ENCODE measurements at places on chromosomes 13 and 19.
A peak's percentile ranks its signal among the peaks of the same experiment; 100 is the strongest.

- no peak for DNase-seq
Observed at GRCh38 chr13:78679329-78679728, 20.4 kb upstream of the OBI1 start.

DNA sequence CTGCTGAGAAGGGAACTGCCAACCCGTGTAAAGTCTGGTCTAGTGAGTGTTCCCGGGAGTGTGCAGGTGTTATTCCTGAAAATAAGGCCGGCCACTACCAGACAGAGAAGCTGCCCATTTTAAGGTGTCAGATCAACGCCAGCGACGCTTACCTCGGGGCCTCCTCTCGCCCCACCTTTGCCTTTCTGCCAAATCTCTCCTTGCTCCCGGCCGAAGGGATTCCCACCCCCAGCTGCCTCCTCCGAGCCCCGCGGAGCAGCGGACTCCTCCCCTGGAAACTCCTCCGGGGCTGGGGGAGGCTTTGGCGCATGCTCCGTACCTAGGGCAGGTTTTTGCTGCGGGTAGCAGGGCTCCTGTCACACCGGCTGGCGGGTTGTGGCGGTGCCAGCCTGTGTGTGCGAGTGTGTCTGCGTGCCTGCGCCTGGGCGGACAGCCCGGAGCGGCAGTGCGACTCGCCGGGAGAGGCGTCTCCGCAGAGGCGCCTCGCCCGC is at the start of gene HS6ST3:
Gene HS6ST3 (plus strand): TSS at position 359 of the 491 bp plus-strand sequence.
- peak; percentile 75 for DNase-seq

DNA sequence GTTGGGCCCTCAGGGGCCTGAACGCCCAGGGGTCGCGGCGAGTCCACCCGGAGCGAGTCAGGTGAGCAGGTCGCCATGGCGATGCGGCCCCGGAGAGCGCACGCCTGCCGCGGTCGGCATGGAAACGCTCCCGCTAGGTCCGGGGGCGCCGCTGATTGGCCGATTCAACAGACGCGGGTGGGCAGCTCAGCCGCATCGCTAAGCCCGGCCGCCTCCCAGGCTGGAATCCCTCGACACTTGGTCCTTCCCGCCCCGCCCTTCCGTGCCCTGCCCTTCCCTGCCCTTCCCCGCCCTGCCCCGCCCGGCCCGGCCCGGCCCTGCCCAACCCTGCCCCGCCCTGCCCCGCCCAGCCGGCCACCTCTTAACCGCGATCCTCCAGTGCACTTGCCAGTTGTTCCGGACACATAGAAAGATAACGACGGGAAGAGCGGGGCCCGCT is at the start of gene CCNA1:
Gene CCNA1 (plus strand): TSS at position 390 of the 439 bp plus-strand sequence. CDS start 562 bp downstream, outside the sequence.
- no peak for DNase-seq

- DNase-seq, result no peak
Observed at GRCh38 chr13:66617786-66618185, 612.4 kb downstream of the PCDH9 start.

DNA sequence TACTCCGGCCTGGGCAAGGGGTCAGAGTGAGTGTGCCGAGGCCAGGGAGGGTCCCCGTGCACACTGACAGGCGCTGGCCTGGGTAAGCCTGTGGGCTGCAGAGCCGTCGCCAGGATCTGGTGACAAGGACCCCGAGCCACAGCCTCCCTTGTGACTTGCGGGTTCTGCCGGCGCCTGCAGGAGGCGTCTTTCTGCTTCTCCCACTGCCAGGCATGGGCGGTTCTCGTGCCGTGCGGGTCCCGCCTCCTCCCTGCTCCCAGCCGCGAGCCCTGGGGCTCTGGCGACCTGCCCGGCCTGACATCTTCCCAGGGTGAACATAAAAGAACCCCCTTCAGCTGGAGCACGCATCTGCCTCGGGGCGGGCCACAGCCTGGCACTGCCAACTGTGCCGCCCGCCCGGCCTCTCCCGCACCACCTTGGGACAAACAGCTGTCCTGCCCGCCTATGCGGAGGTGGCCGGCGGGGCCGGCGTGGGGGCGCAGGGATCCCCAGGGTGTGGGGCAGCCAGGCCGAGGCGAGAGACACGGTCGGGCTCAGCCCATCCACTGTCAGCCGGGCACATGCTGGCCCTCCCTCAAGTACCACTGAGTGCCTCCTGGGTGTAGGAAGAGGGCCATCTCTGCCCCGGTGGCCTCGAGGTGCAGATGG is 1.5 kb upstream of the HCN2 start:
- DNase-seq, result peak; percentile 95

DNA sequence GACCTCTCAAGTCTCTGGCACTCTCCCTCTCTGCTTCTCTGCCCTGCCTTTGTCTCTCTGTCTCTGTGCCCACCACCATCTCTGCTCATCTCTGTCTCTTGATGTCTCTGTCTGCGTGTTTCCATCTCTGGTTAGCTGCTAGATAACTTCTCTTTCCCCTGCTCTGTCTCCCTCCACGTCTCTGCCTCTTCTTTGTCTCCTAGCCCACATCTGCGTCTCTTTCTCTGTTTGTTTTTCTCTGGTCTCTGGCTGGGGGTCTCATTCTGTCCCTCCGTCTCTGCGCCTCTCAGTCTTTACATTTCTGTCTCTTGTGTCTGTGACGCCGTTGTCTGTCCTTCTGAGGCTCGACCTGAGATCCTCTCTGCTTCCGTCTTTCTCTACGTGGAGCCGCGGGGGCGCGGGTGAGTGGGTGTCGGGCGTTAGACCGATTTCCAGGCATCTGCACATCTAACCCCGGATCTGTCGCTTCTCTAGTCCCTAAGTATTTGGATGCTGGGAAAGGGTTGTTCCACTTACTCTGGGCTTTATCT is 386 bp downstream of the GIPR start:
- no peak for DNase-seq

GRCh38 chr13:113821847-113822246 is 42.0 kb downstream of the GAS6 start:
- DNase-seq, result no peak

DNA sequence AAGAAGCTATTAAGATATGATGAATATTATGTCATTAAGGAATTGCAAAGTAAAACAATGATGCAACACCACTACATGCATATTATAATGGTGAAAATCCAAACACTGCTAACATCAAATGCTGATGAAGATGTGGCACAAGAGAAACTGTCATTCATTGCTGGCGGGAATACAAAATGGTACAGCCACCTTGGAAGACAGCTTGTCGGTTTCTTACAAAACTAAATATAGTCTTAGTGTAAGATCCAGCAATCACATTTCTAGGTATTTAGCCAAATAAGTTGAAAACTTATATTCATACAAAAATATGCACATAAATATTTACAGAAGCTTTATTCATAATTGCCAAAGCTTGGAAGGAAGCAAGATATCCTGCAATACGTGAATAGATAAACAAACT is 114.9 kb upstream of the EDNRB start:
- no peak for DNase-seq

GRCh38 chr13:113650731-113651148 is 7.3 kb downstream of the ATP4B start:
- no peak for DNase-seq

DNA sequence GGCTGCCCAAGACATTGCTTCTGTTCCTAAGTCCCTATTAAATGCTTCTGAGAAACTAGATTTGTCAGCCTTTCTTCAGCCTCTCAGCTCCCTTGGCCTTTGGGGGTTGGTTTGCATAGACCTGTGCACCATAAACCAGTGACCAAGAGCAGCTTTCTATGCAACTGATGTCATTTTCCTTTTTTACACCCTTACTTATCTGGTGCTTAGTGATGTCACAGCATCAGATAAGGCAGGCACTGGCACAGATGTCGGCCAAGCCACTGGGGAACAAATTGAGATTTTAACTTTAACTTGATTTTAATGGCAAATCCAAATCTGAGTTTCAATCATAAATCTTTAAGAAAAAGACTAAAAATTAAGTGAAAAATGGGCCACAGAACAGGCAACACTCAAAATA is 59.8 kb downstream of the RUBCNL start:
- no peak for DNase-seq

Data from 8988T (cell line).